ENCODE measurements at places on chromosomes 2 and 18. TPM values are rescaled to one million over a fixed set of nuclear protein-coding genes. Genes with fewer than 3 reads are reported as not detected.

Gene HRH4
- total RNA-seq = 0.16 TPM

Gene CRYGD
- not detected for total RNA-seq

- DNase-seq = no peak
Observed at GRCh38 chr2:97660775-97661389, 3.0 kb downstream of the ACTR1B start.

Gene FEV
- not detected for total RNA-seq

Gene PRKAG3
- not detected for total RNA-seq

Gene PIK3C3
- 52.0 TPM for total RNA-seq

- no peak for DNase-seq
Observed at GRCh38 chr2:151943461-151943860, 115.2 kb upstream of the ARL5A start.

DNA sequence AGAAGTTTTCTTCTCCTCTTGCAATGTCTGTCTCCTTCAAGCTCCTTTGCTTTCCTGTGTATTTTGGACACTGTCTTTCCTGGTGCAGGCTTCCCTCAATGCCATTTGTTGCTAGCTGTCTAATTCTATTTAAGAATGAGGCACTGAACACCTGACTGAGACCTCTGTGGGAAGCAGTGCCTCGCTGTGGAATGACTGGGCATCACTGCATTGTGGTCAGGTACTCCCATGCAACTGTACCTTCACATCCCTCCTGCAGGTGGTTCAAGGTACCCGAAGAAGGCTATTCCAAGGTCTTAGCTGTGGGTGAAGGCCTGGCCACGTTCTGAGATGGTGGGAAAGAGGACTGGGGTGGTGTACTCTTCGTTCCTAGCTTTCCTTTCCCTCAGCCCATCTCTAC lies 152.8 kb upstream of the CTAGE1 start:
- DNase-seq = no peak

DNA sequence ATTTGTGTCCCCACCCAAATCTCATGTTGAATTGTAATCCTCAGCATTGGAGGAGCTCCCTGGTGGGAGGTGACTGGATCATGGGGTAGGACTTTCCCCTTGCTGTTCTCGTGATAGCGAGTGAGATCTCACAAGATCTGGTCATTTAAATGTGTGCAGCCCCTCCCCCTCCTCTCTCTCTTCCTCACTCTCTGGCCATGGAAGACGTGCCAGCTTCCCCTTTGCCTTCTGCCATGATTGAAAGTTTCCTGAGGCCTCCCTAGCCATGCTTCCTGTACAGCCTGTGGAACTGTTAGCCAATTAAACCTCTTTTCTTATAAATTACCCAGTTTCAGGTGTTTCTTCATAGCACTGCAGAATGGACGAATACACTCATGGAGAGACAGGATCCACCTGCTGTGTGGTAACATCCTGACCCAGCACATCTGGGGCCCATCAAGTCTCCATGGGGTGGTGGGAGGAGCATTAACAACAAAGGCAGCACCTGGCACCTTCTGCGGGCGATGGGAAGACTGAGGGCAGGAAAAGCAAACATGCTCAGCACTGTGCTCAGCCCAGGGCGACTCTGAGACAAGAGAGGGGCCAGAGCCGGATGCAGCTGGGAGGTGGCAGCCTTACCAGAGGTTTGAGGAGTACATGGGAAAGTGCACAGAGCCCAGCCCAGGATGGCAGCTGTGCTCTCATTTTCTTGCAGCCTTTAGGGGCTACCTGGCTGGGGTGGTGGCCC lies 16.2 kb upstream of the ALPP start:
- DNase-seq = no peak

Gene BCL11A
- 1.2 TPM for total RNA-seq

Data from activated T-cell treated with anti-CD3 and anti-CD28 coated beads, Interleukin-2, amount 50 U/mL, for 72 hours (primary cell).